ENCODE measurements at places on chromosomes 4 and X.

DNA sequence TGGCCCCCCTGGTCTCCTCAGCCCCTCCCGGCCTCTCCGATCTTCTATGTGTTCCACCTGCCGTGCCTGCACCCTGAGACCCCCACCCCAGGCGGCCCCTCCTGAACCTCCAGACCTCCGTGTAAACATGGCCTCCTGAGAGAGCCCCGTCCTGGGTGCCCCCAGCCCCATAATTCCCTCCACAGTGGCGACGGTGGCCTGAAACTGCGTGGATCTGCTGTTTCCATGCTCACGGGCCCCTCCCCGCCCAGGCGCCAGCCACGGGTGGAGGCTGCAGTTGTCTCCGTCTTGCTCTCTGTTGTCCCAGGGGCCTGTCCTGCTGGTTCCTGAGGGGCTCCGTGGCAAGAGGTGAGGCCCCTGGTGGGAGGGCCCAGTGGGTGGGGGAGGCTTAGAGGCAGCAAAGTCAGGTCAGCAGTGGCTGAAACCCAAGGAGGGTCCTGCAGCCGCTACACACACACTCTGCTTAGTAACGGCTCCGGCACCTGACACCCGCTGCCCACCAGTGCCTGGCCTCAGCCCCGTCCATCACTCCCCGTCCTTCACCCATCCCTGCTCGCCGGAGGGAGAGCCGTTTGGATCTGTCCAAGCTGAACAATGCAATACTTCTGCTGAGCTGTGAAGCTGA, 75.8 kb downstream of the FAM53A start:
- DNase-seq = no peak

DNA sequence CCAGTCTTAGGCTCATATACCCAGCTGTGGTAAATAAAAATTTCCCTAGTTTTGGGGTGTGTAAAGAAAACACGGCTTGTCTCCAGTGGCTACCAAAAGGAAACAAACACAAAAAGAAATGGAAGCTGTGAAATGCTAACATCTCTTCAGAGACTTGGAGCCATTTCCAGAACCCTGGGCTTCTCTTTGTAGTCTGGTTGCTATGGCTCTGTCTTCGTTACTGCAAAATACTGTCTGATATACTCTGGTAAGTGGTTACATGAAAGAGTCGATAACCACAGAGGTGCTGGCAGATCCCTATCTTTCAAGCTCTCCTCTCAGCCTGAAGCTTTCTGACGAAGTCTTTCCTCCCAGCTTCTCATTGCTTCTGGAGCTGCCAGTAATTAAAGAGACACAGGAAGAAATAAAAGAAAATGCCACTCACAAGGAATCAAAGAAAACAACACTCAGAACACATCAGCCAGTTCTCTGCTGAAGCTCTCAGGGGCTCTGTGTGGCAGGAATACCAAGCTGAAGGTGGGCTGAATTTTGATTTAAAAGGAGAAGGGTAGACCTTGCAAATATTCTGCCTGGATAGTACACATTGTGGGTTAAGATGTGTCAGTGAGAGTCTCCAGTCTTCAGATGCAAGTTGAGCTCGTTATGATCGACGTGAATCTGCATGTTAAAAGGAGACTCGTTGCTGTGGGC, 107.6 kb upstream of the FAM9C start:
- DNase-seq = no peak

DNA sequence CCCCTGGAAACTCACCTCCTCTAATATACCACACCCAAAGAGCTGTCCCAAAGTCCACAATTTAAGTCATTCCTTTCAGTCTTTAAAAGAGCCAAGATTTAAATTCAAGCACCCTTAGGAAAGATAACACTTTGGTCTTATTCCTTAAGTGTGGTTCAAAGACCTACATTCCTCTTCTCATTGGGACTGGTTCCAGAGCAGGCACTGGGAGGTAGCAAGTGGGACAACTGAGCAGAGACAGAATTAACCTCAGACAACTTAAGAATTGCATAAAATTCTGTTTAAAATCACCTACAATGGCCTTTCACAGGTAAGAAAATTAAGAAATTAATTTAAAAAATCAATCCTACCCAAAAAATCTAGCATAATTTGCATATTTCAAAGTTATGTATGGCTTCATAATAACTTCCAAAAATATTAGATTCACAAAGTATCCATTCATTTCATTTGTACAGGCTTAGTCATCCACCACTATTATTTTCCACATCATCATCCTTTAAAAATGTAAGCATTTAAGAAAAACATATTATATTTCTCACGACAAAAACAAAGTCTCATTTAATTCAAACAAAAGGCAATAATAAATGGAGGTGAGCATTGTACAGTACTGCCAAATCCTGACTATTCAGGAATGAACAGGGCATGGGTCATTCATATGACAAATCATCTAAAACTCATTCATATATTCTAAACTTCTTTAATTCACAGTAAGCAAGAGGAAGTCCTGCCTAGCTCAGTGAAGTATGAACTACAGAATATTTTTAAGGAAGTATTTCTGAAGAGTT, 13.6 kb downstream of the PRSS12 start:
- no peak for DNase-seq

GRCh38 chrX:31201503-31201902, 129.7 kb upstream of the FTHL17 start:
- no peak for DNase-seq

GRCh38 chr4:121765971-121766538, 1.1 kb upstream of the SMIM43 start:
- no peak for DNase-seq

- DNase-seq = no peak
Measured at GRCh38 chrX:39633293-39633692, 464.5 kb downstream of the BCOR start.

DNA sequence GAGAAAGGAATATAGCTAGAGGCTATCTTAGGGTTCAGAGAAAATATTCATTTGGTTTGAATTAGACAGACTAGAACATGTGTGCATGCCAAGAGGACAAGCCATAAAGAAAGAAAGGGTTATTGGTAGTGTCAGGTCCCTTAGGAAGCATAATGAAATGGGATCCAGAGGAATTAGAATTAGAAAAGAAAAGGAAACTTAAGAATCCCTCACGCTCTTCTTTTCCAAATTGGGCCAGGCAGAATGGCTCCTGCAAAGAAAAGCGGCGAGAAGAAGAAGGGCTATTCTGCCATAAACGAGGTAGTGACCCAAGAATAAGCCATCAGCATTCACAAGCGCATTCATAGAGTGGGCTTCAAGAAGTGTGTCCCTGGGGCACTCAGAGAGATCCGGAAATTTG, 4.9 kb upstream of the ABCG2 start:
- DNase-seq = no peak

DNA sequence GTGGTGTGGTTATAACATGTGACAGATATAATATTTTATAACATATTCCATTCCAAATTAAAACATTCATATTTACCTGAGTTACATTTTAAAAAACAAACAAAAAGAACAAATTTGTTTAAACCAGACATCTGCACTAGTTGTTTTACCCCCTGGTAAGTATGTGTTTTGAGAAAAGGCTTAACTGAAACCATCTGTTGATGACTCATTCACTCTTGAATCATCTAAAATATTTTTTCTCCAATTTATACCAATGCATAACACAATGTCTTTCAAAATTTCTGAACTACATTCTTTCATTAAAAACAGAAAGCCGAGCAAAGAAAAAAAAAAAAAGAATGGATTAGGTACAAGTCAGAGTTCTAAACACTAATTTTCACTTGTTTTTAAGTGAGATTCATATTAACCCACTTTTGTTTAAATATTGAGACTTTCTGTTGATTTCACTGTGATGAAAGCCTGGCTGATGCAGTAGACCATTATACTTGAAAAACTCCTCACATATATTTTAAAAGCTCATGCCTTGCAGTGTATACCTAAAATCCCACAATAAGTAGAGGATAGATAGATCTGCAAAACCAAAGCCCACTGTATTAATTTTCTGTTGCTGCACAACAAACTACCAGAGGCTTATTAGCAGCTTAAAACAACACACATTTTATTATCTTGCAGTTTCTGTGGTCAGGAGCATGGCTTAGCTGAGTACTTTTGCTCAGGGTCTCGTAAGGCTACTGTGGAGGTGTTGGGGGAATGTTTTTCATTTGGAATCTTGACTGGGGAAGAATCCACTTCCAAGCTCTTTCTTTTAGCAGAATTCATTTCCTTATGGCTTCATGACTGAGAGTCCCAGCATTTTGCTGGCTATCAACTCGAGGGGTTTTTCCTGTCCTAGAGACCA, 221.5 kb downstream of the PCDH18 start:
- no peak for DNase-seq

GRCh38 chr4:65791111-65791811, 121.0 kb upstream of the EPHA5 start:
- DNase-seq = no peak

DNA sequence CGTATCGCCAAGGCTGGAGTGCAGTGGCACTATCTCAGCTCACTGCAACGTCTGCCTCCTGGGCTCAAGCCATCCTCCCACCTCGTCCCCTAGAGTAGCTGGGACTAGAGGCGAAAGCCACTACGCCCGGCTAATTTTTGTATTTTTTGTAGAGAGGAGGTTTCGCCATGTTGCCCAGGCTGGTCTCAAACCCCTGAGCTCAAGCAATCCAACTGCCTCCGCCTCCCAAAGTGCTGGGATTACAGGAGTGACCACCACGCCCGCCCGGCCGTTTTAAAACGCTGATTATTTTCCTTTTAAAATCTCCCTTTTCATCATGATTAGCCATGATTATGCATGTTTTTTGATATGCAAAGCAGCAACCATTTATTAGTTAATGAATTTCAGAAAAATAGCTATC, 2.2 kb downstream of the N4BP2 start:
- no peak for DNase-seq

DNA sequence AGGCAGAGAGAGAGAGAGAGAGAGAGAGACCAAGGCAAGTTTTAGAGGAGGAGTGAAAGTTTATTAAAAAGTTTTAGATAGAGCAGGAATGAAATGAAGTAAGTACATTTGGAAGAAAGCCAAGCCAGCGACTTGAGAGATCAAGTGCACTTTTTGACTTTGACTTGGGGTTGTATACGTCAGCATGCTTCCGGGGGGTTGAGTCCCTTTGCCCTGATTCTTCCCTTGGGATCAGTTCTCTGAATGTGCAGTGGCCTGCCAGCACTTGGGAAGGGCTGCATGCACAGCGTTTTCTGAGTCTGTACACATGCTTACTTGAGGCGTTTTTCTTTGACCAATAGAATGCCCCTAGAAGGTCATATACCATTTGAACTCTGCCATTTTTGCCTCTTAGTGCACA, 400.5 kb downstream of the PDGFC start:
- no peak for DNase-seq

- DNase-seq = no peak
Measured at GRCh38 chrX:14590216-14590615, 60.9 kb downstream of the GLRA2 start.

- DNase-seq = no peak
Measured at GRCh38 chr4:26015133-26015651, 101.2 kb downstream of the SMIM20 start.

GRCh38 chr4:40194602-40195161, 2.1 kb upstream of the RHOH start:
- DNase-seq = no peak

DNA sequence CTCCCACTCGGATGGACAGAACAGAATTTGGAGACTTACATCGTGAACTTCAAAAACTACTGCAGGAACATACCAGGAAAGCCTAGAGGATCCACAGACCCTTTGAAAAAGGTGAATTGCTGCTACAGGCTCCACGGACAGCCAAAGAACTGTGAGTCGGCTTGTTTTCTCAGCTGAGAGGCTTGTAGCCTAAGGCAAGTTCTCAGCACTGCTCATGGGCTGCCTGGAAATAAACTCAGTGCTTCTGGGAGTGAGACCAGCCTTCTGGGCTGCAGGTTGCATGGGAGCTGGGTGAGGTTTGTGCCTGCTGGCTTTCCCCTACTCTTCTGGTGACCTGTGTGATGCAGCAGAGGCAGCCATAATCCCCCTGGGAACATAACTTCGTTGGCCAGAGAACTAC, 1397.6 kb downstream of the FAM133A start:
- DNase-seq = no peak

- DNase-seq = no peak
Measured at GRCh38 chr4:100895556-100896197, 377.9 kb upstream of the EMCN start.

GRCh38 chr4:87036713-87037112, 101.9 kb downstream of the AFF1 start:
- DNase-seq = no peak

DNA sequence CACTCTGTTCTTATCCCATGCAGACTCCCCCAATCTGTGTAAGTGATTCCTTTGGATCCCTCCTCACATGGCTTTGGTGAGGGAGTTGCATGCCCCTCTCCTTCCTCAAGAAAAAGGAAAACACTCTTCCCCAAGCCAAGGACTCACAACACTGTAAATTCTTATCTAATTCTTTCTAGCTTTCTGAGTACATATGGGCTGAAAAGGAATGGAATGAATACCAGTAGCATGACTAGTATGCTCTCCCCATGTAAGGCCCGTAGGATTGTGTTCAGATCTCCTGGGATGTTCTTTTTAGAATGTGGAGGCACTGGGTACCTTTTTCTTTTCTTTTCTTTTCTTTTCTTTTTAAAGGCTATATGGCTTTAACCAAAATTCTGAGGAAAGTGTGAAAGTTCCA, 17.0 kb upstream of the MAGED1 start:
- no peak for DNase-seq

DNA sequence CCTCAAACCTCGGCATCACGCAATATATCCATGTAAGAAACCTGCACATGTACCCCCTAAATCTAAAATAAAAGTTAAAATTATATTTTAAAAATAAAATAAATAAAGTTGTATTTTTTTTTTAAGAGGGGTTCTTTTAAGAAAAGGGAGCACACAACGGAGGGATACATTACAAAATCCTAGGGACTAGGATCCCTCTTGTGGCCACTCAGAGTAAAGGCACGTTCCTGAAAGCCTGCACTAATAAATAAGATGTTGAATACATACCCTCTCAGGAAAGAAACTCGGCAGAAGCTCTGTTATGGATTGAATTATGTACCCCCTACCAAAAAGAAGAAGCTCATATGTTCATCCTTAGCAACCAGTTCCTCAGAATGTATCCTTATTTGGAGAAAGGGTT, 50.9 kb upstream of the PRDX4 start:
- DNase-seq = no peak

DNA sequence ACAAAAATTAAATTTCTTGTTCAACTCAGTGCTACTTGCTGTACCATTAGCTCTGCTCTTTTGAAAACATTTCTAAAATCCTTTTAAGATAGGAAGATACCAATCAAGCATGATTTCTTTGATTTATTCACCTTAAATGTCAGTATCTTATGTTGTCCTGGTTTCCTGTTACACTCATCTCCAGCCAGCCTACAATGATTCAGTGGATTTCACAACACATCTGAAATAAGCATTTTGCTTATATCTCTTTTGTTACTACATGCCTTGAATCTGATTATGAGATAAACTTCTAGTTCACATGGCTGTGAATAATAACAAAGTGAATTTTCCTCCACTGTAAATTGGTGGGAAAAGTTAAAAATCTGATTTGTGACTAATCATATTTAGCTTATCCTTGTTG, 112.5 kb upstream of the BMP3 start:
- no peak for DNase-seq

DNA sequence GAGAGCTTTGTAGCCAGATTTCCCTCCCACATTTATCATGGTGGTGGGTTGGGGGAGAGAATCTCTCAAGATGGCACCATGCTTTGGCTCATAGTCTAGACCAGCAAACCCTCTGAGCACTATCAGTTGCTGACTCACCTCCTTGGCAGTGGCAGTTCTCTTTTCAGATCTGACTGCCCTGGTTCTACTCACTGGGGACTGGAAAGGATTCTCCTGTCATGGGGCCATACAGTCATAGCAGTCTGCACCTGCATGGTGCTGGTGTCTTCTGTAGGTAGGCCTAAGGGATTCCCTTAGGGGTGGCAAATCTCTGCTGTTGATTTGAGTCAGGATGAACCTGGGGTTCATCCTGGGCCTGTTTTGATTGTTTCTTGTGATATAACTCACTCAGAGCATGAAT, 2.6 kb downstream of the TEX13B start:
- DNase-seq = no peak

- no peak for DNase-seq
Measured at GRCh38 chr4:121654738-121655137, 42.0 kb downstream of the ANXA5 start.

Data from D721Med (cell line).